Large intestine (tissue), 12 donors: ENCODE measurements at places on chromosomes 12 and 14.

DNA sequence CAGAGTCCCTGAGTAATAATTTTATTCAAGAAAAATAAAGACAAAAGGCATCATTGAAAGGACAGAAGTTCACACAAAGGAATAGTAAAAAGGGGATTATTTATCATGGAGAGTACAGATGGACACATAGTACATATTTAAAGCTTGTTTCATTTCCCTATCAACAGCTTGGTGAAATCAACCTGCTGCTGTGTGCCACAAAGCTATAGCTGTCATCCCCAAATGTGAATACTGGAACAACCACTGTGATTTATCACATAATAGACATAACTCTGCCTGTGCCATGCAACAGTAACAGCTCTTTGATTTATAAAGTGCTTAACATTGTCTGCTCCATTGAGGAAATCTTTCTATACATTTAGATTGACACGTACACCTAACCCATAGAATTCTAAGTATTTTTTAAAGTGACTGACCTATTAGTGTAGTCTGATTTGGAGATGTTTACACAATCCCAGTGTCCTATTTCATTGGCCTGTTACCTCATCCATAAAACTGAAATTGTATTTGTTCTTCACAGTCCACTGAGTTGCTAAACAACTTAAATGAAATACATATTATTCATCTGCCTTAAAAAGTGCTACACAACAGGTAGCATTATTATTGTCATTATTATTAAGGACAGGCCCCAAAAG lies 3.3 kb downstream of the NEMF start:
- DNase-seq, result no peak

GRCh38 chr14:54440476-54440872 lies 700 bp downstream of the CNIH1 start:
- no peak for DNase-seq

DNA sequence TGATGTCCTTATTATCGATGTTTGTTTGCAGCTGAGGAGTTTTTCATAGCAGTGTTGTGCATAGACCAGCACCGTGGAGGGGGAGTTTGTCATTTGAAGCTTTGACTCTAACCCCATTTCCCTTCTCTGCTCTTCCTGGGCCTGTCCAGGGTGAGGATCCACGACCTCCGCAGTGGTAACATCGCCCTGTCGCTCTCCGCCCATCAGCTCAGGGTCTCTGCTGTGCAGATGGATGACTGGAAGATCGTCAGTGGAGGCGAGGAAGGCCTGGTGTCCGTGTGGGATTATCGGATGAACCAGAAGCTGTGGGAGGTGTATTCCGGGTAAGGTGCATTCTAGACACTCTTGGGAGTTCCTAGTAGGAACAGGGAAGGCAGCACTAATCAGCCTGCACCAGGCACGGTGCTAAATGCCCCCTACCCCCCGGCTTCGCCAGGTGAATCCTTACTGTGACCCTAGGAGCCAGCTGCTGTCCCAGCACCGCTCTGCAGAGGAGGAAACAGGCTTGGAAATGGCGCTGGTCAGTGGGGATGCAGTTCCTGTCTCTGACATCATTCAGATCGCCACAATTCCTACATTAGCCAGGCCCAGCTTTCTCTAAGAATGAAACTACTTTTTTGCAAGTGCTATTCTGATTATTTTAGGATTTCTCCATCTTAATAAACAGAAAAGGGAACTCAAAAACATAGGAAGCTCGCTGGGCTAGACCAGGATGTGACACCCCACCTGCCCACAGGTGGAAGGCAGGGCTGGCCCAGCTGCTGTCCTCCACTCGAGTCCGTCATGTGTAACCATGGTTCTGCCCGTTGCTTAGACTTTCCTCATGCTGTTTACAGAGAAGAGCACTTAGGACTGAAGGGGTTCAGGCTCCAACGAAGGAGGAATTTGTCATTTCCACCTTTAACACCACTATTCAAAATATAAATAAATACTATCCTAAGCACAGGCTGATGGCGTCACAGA lies 74.9 kb downstream of the TESC start:
- DNase-seq, result no peak

DNA sequence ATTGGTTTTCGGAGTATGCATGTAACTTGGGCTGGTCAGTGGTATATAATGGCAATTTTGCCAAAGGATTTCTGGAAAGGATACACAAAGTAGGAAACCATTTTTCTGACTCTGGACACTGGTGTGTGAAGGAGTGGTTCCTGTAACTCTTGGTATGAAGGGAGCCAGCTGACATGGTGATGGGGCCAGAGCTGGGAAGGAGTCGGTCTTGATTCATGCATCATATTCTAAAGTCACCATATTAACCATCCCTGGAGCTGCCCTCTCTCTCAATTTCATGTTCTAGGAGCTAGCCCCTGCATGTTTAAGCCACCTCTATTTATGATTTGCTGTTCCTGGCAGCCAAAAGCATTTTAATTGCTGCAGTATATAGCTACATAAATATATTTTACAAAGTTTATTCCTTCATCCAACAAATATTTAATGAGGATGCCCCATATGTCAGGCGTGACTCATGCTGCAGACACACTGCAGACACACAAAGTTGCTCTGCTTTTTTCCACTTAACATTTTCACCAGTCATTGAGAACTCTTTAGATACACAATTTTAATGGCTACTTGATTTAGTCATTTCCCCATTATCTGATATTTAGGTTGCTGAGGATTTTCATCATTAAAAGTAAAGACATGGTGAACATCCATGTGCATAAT lies 78.7 kb upstream of the PSMC1 start:
- no peak for DNase-seq

DNA sequence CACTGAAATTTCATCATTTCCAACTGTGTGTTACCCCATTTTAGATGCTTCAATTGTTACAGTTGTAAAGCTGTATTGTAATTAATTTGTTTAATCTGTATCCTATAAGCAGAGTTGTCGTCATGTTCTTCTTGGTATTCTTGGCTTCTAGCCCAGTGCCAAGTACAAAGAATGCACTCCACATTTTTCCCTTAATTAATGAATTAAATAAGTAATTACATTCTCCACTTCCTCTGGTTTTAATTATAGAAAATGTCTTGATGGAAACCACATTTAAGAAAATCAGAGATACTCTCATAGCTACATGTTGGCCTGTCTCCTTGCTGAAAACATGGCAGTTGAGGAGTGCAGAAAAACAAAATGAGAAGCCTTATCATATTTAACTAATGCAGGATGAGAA lies 746 bp downstream of the DNAI7 start:
- no peak for DNase-seq

- no peak for DNase-seq
Observed at GRCh38 chr12:122506393-122506938, 5.7 kb upstream of the ZCCHC8 start.

DNA sequence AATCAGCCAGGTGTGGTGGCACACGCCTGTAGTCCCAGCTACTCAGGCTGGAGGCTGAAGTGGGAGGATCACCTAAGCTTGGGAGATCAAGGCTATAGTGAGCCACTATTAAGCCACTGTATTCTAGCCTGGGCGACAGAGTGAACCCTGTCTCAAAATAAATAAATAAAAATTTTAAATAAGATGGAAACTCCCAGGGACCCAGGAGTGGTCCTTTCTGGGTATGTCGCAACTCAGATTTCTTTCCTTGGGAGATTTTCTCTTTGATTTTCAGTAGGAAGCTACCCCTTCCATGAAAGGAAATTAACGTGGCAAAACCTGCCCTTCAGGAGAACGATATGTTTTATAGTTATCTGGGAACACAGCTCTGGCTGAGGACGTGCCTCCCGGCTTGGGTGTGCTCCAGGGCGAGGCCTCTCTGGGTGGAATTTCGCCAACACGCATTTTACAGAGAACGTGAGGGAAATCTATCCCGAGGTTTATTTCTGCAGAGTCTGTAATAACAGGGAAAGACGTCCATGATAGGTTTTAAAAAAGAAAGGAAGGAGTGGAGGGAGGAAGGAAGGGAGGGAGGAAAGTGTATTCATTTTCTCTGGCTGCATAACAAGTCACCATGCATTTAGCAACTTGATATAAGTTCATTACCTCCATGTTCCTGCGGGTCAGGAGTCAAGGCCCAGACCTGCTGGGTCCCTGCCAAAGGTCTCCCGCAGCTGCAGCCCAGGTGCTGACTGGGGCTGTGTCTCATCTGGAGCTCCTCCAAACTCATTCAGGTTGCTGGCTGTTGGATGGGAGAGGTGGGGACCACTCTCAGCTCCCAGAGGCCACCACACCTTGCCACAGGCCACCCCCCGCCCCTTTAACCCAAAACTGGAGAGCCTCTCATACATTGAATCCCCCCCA lies 80.6 kb upstream of the GSC start:
- DNase-seq, result no peak

GRCh38 chr12:89138048-89138852 lies 214.1 kb downstream of the DUSP6 start:
- DNase-seq, result no peak

DNA sequence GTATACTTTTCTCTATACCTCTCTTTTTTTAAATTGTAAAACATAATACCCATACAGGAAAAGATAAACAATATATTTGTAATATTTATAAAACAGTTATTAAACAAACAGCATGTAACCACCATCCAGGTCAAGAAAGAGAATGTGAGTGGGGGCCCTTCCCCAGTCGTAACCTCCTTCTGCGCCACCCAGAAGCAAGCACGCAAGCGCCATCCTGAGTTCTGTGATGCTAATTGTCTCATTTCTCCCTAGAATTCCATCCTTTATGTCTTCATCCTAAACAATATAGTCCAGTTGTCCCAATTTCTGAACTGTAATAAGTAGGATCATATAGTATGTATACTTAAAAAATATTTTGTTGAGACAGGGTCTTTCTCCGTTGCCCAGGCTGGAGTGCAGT lies 129.5 kb downstream of the EXOC5 start:
- DNase-seq, result no peak

- DNase-seq, result peak; percentile 14
Observed at GRCh38 chr14:58362798-58363412, 32.8 kb upstream of the TOMM20L start.

DNA sequence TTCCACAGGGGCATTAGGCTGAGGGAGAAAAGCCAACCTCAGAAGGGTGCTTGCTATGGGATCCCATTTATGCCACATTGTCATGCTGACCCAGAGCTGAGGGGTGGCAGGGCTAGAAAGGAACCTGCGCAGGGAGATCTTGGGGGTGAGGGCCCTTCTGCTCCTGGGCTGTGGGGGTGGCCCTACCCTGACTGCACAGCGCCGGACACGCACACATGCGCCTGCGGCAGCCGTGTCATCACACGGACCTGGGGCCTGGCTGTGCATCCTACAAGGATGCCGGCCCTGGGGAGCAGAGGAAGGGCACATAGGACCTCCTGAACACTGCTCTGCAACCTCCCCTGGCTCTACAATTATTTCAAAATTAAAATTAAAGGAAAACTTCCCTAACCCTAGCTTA lies 6.9 kb downstream of the CDCA4 start:
- no peak for DNase-seq

- no peak for DNase-seq
Observed at GRCh38 chr12:94049718-94050117, 98.7 kb upstream of the PLXNC1 start.

GRCh38 chr14:51512316-51512715 lies 139.4 kb upstream of the FRMD6 start:
- no peak for DNase-seq

DNA sequence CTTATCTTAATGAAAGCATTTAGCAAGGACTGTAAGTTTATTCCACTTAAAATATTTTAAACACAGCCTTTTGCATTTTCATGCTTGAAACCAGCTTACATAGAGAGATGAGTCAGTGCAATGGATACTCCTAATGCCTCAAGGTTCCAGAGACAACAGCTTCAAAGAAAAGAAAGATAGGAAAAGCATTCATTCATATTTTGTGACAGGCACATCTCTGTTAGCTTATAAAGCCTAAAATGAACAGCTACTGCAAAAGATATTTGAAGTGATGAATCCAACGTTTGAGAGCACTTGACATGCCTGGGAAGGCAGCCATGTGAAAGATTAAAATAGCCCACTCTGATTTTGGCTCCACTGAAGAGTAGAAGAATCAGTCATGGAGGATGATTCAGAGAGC lies 814.5 kb downstream of the RPS29 start:
- peak; percentile 3 for DNase-seq

- DNase-seq, result no peak
Observed at GRCh38 chr14:31858868-31859267, 218.2 kb upstream of the ARHGAP5 start.

DNA sequence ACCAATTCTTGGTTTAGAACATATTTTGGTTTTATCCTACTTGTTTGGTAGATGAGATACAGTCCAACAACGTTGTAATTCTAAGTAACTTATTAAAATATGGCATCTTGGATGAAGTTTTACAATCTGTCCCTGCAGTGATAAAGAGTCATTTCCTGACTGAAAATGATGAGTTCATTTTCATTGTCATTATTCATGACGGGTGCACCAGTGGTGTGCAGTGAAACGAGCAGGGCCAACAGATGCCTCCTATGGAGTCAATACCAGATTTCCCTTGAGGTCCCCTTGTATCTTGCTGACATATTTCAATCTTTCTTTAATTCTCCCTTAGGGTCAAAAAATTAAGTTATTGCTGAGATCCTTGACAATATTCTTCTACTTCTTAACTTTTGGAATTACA lies 438.5 kb downstream of the LRIG3 start:
- DNase-seq, result no peak

DNA sequence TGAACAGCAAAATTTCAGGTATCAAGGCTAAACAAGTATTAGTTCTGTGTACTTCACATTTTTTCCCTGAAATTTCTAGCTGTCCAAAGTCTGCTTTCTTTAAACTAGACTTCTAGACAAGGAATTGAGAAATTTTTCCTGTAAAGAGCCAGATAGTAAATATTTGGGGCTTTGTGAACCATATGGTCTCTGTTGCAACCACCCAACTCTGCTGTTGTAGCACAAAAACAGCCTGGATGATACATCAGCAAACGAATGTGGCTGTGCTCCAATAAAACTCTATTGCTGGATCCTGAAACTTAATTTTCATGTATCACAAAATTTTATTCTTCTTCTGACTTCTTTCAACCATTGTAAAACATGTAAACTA lies 96.0 kb upstream of the SLC38A4 start:
- no peak for DNase-seq

DNA sequence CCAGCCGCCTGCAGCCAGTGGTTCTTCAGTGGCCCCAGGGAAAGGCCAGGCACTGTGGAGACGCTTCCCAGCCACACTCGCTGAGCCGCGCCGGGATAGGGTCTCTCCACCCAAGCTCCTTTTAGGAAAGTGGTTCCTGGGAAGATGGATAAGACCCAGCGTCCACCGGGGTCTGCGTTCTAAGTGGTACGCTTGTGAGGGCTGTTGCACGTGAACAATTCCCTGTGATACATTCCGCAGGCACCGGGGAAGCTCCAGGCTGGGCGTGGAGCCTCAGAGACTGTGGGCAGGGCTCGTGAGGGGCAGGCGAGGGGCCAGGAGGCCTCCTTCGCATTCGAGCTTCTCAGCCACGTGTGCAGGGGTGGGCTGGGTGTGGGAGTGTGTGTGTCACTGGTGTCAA lies 48.4 kb downstream of the GALNT9 start:
- DNase-seq, result no peak

GRCh38 chr14:68377459-68377858 lies 415.4 kb downstream of the ZFP36L1 start:
- DNase-seq, result peak; percentile 72

- DNase-seq, result no peak
Observed at GRCh38 chr14:58944968-58945356, 243.5 kb upstream of the DAAM1 start.
